ENCODE measurements at places on chromosomes 12 and 14.

DNA sequence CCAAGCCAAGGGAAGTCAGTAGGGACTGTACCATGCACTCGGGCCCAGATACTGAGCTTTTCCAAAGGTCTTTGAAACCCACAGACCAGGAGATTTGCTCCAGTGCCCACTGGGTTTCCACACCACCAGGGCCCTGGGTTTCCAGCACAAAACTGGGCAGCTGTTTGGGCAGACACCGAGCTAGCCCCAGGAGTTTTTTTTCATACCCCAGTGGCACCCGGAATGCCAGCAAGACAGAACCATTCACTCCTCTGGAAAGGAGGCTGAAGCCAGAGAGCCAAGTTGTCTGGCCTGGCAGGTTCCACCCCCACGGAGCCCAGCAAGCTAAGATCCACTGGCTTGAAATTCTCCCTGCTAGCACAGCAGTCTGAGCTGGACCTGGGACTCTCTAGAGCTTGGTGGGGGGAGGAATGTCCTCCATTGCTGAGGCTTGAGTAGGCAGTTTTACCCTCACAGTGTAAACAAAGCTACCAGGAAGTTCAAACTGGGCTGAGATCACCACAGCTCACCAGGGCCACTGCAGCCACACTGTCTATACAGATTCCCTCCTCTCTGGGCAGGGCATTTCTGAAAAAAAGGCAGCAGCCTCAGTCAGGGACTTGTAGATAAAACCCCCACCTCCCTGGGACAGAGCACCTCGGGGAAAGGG lies 793.7 kb downstream of the RPS29 start:
- no peak for DNase-seq

- no peak for DNase-seq
These were observed 16.5 kb downstream of the SPTLC2 start for GRCh38 chr14:77599889-77600288.

DNA sequence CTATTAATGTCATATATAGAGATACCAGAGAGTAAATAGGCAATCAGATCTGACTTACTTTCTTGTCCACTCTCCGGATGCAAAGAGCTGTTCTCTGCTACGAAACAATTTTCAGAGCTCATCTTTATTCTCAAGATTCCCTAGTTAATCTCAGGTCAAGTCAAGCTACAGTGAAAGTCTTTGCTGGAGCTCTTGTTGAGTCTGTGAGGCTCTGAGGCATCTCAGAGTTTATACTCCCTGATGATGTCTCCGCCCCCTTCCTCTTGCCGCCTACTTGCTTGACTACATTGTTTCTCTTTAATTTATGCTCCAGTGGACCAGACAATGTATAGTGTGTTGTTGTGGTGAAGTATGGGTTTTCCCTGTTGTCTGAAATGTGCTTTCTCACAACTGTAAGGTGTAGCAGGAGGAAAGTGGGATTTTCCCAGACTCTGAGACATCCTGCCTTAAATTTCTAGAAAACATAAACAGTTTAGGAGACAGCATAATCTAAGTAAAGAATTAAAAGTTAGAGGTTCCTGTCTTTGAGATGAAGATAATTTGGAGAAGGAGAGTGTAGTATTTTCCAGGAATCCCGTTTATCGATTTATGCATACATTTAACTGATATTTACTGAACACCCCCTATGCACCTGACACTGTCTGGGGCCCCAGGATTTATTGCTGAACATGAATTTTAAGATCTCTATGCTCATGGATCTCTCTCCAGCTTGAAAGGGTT lies at the start of gene CD69:
Gene CD69, minus strand, starts transcription at position 203 of the 720 bp plus-strand sequence. Its CDS starts 81 bp downstream, at position 122.
- peak; percentile 55 for DNase-seq

DNA sequence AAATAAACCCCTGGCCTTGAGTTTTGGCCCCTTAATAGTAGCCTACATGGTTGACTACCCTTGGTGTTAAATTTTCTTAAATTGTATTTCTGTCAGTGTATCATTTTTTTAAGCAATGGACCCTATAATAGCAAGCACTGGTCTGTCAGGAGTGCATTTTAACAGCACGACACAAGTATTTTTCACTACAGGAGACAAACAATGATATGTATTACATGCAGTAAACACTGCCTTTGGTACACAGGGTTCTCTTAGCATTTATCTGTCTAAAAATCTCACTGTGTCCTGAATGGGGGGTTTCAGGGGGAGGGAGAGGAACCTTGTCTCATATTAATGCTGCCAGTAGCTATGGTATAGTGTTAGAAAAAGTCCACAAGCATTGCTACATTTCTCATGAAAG lies 18.4 kb downstream of the LMO3 start:
- DNase-seq: no peak

Measured in activated naive CD4-positive, alpha-beta T cell (primary cell).